ENCODE measurements at places on chromosomes 6 and 20. TPM values are rescaled to one million over a fixed set of nuclear protein-coding genes. Genes with fewer than 3 reads are reported as not detected.
A peak's percentile ranks its signal among the peaks of the same experiment; 100 is the strongest.

Gene NKAPL
- not detected for total RNA-seq

Gene PAK5
- total RNA-seq = not detected

Gene FAM83B
- total RNA-seq = not detected

GRCh38 chr6:158714706-158715105 lies 64.9 kb downstream of the SYTL3 start:
- no peak for DNase-seq

Gene BNIP5
- not detected for total RNA-seq

Gene GPX5
- total RNA-seq = not detected

DNA sequence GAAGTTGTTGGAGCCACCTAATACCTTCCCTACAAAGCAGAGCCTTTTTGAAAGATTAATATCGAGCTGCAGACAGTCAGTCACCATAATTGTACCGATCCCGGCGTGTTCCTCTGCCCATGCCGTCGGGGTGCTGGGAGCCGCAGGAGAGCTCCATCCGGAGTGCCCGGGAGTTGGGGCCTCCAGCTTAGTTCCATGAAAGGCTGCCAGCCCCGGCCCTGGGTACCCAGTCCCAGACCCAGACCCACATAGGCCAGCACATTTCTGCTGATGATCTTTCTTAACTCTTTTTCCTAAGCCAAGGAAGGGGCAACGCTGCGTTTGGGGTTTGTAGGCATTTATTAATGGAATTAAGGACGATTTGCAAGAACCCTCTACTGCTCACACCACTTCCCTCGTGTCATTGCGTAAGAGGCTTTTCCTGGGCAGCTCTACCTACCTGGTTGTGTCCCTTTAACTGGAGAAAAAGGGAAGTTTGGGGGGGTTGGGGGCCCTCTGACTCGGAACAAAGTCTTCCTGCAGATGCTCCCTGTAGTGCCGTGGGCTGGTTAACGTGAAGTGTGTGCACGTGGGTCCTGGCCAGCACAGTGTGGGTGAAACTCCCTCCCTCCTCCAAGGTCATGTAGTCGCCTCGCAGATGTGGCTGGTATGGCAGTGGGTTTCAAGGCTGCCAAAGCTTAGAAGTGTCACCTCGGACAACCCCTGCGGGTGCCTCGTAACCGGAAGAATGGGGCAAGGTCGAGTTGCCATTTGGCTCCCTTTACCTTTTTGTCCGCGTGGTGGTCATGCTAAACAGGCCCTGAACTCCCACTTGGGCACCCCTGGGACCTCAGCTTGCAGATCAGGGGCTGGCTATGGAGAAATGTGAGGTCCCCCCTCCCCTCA lies 54.3 kb upstream of the APCDD1L start:
- DNase-seq = no peak

DNA sequence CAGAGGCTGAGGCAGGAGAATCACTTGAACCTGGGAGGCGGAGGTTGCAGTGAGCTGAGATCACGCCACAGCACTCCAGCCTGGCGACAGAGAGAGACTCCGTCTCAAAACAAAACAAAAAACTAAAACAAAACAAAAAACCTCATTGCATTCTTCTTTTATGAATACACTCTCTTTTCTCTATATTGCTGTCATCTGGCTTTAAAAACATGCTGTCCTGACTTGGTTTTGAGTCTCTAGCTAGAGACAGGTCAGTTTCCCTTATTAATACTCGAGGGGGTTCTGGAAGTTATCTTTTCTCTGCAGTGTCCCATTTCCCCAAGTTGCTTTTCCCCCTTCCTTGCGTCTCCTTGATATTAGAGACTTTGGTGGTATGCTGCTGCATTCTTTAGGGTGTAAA lies 50.9 kb downstream of the RIOK1 start:
- DNase-seq = no peak

DNA sequence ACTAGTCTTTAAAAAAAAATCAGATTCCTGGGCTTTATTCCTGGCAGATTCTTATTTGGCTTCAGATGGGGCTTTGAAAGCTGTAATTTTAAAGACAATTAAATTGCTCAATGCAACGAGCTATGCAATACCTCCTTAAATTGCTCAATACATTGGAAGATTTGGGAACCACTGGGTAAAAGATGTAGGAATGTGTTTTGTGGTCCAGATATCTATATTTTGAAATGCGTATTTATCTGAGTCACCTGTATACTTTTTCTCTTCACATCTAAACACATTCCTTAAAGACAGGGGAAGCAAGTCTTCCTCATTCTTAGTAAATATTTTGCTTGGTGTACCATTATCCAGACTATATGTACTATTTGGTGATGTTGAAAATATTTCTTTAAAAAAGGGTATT lies 29.6 kb upstream of the MAP7 start:
- DNase-seq = no peak

GRCh38 chr6:139520321-139520768 lies 145.9 kb upstream of the CITED2 start:
- no peak for DNase-seq

Gene C6orf58
- total RNA-seq = not detected

GRCh38 chr6:15906420-15907016 lies 222.4 kb upstream of the MYLIP start:
- DNase-seq = no peak

GRCh38 chr6:93243231-93243778 lies 176.1 kb downstream of the EPHA7 start:
- DNase-seq = no peak

Gene HRH3
- not detected for total RNA-seq

GRCh38 chr20:63829945-63830835 lies 874 bp downstream of the ZBTB46 start:
- no peak for DNase-seq

DNA sequence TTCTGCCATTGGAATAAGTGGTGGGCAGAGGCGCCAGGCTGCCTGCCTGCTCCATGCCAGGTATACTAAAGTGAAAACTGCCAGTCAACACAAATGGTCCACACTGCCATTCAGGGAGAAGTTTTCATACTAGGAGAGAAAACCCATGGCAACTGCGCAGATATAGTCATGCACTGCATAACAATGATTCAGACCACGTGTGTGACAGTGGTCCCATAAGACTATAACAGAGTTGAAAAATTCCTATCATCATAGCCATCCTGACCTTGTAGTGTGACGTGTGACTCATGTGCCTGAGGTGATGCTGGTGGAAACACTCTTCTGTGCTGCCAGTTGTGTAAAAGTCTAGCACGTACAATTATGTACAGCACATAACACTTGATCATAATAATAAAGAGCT lies 25.1 kb downstream of the ZC3H12D start:
- DNase-seq = no peak

GRCh38 chr6:69958978-69959377 lies 92.6 kb downstream of the COL19A1 start:
- DNase-seq = no peak

Gene RAMACL
- 0.17 TPM for total RNA-seq

DNA sequence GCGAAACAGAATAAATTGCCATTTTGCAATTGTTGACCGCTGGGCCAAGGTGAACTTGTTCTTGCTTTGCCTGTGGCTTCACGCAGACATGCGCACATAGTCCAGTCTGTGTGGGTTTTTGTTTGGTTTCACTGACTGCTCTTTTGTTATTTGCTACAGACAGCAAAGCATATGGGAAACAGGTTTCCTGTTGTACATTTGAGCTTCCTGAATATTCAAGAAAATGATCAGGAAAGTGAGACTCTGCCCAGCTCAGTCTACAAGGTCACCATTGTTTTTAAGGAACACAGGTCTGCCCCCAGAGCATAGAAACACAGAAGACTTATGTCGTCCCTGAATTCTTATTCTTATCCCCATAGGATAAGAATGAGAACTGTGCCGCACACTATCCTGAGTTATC lies 55.6 kb downstream of the SASH1 start:
- no peak for DNase-seq

Gene WFDC2
- total RNA-seq = not detected

GRCh38 chr6:161414180-161414579 lies 140.3 kb upstream of the AGPAT4 start:
- DNase-seq = no peak

DNA sequence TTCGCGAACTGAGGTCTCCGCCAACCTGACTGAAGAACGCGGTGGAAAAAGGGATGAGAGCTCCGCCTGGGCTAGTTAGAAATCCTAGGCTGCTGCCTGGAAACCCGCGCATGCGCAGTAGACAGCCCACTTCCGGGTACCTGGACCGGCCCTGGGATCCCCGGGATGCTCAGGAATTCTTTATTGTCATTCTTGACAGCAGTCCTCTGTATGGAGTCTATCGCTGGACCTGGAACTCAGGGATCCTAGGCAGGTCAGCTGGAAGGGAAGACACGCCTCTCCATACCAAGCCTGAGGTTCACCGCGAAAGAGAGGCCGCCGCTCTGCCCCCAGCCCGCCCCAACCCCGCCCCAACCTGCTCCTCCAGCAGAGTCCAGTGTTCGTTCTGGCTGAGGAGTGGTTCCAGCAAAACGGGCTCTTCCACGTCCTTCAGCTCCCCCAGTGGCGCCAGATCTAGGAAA lies 1379.2 kb upstream of the DEFB115 start:
- DNase-seq = peak; percentile 55
